Left lobe of liver (tissue), 2 donors: ENCODE measurements at places on chromosomes 2 and 18.

DNA sequence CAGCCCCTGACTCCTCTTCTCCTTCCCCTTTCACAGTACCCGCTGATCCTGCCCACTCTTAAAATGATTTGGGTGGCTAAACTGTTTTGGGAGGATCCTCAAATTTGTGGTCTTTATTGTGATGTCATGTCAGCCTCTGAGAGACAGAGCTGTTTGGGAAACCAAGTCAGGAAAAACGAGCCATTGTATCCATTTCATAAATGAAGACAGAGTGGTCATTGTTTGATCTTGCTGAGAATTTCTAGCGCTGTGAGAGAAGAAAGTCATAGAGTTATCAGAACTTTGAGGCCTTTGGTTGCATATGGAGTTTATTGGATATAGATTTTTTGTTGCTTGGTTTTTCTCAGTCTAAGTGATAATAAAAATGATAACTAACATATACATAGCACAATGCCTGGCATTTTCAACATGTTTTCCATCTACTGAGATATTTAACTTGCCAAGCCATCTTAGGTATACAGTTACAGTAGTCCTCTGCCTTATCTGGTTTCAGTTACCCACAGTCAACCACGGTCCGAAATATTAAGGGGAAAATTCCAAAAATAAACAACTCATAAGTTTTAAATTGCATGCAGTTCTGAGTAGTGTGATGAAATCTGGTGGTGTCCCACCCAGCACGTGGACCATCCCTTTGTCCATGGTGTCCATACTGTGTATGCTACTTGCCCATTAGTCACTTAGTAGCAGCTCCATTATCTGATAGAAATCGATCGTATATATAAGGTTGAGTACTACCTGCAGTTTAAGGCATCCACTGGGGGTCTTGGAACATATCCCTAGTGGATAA is 105.0 kb upstream of the RASGRP3 start:
- DNase-seq = no peak

DNA sequence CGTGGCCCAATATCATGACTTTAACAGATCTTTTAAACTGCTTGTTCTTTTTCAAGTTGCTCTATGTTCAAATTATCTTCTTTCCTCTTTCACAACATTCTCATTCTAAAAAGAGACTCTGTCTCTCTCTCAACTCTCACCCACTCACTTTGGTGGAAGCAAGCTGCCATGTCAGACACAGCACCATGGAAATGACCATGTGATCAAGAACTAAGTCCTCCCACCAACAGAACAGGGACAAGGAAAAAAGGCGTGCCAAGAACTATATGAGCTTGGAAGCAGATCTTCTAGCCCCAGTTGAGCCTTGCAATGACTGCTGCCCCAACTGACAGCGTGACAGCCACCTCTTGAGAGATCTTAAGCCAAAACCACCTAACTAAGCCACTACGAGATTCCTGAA is 23.9 kb downstream of the BAZ2B start:
- no peak for DNase-seq

DNA sequence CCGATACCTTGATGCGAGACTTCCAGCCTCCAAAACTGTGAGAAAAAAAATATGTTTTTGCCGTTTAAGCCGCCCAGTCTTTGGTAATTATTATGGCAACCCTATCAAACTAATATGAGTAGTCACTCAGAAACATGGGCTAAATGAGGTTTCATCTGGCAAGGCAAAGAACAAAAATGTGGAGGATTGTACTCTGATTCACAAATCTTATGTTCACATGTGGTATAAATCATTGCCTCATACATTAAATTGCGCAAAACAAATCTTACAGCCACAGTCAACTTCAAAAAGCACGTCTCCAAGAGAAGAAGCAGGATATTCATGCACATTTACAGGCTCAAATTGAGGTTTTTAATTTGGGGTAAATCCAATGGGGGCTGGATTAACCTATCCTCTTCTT is 1435.4 kb upstream of the LRRTM1 start:
- DNase-seq = no peak

DNA sequence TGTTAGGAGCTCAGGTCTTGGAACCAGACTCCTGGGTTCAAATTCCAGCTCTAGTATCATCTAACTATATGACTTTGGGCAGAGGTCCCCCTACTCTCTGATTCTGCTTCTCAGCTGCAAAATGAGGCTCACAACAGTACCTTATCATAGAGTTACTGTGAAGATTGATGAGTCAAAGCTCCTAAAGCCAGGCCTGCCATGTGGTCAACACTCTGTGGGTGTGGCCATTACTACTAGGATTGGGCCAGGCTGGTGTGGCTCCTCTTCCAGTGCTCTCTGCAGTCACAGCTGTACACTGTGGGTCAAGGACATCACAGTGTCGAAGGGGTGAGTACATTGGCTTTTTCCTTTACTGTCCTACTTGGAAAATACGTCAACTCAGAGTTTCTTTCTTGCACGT is 22.6 kb downstream of the CAPN13 start:
- no peak for DNase-seq

GRCh38 chr2:88170472-88170892 is 336 bp downstream of the THNSL2 start:
- DNase-seq = peak; percentile 65

GRCh38 chr2:138787053-138787666 is 7.0 kb upstream of the NXPH2 start:
- no peak for DNase-seq
